Endothelial cell of umbilical vein (primary cell): ENCODE measurements at places on chromosomes 7 and 10. TPM values are rescaled to one million over a fixed set of nuclear protein-coding genes. Genes with fewer than 3 reads are reported as not detected.

The CLCN1 gene
- total RNA-seq, result not detected in 2 replicates

The INMT gene
- total RNA-seq, result not detected in 2 replicates

The FAM237B gene
- not detected in 2 replicates for total RNA-seq

The PDZD7 gene
- 0.55 and 1.6 TPM in 2 replicates for total RNA-seq

The PNLIP gene
- not detected in 2 replicates for total RNA-seq

The COL28A1 gene
- not detected in 2 replicates for total RNA-seq

The CACNA2D1 gene
- 38.6 and 42.1 TPM in 2 replicates for total RNA-seq

The OGDHL gene
- 0.58 and 1.0 TPM in 2 replicates for total RNA-seq

The RAB19 gene
- not detected in 2 replicates for total RNA-seq

The GIMAP6 gene
- 85.0 and 87.8 TPM in 2 replicates for total RNA-seq

The HTR7 gene
- total RNA-seq, result 0.09 and 0.22 TPM in 2 replicates

DNA sequence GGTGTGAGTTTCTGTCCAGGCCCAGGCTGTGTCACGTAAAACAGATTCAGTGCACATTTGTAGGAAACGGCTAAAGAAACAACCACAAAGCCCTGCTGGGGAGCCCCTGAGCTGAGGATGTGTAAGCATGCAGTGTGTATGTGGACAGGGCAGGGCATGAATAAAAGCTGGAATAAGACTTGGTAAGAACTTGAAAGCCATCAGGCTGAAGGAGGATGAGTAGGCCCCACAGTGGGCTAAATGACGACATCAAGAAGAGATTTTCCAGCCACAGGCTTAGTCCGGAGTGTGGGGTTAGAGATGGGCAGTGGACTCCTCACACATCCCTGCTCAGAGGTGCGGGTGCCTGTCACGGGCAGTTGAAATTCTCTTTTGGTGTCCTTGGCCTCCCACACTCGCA, 270.7 kb upstream of the BMPER start:
- H3K27ac ChIP-seq, result no peak overlapping the region
- H3K27me3 ChIP-seq, result no peaks in the 10 kb centered on the region
- H3K4me1 ChIP-seq, result no peaks in the 10 kb centered on the region
- DNase-seq, result no peak
- H3K4me3 ChIP-seq, result no peak overlapping the region

DNA sequence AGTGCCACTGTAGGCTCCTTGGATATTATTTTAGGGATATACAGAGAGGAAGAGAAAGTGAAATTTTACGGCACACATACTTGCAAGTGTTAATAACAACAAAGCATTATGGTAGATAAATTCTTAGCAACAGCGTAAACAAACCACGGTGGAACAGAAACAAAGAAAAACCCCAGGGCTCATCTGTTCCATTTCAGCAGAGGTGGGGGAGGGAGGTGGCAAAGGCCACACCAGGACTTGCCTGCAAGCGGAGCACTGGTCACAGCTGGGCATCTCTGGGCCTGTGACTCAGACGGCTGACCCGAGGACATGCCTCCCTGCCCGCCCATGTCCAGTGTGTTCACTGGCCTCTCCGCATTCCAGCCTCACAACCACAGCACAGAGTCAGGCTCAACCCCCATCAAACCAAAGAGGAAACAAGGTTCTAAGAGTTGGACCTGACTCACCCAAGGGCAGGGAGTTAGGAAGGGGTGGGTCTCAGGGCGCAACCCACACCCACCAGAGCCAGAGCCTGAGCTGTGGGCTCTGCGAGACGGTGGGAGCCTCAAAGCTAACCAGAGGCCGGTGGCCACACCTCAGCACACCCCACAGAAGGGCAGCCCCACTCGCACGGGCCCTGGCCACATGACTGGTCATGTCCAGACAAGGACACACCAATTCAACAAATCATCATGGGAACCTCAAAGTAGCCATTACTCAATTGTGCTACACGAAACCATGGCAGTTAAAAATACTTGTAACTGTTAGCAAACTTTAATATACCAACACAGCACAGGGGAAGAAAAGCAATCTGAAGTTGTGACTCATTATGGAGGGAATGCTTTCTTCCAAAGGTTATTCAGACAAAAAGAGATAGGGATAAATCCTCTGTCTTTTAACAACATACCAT, 10.7 kb downstream of the ESYT2 start:
- H3K36me3 ChIP-seq, result no peaks in the 10 kb centered on the region
- peak; percentile 98 for DNase-seq
- H3K27me3 ChIP-seq, result no peaks in the 10 kb centered on the region

DNA sequence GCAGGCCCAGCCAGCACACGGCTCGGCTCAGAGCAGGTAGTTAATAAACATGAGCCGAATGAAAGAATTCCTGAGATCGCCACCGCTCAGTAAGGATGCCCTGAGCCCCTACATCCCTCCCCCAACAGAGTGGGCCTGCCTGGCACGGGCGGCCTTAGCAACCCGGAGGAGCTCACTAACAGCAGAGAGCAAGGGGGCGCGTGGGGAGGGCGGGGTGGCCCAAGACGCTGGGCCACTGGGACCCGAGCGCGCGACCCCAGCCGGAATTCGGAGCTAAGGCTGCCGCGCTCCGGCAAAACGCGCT, 403 bp upstream of the ENO4 start:
- peaks cover 17% of the 10 kb centered on the region for H3K27me3 ChIP-seq
- no peak overlapping the region for H3K27ac ChIP-seq
- peaks cover 2% of the 10 kb centered on the region for H3K4me1 ChIP-seq
- H3K36me3 ChIP-seq, result no peaks in the 10 kb centered on the region
- peak overlapping the region; percentile 37 for H3K4me3 ChIP-seq
- no peak for DNase-seq

DNA sequence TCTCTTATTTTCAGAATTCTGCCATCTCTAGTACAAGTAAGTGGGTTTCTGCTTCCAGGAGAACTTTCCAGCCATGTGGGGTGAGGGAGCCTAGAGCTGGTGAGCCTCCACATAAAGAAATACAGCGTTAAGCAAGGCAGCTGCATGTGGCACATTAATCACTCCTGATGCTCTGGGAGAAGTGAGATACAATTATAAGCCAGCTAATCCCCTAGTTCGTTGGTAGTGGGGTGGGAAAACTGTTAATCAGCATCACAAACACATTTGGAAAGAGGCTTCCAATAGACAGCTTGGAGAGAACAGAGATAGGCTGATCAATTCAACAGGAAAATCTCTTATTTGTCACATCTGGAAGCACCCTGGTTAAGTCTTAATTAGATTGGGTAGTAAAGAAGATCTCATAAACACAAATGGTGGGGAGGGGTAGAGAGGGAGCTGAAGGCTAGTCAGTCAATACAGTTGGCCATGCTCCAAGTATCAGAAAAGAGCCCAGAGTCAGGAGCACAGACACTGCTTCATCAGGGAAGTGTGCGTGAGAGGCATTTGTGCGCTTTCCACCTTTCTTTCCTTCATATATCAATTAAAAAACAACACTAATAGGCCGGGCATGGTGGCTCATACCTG, 130.6 kb downstream of the SORCS1 start:
- no peaks in the 10 kb centered on the region for H3K27me3 ChIP-seq
- no peak overlapping the region for H3K27ac ChIP-seq
- H3K36me3 ChIP-seq, result no peaks in the 10 kb centered on the region
- no peak for DNase-seq

DNA sequence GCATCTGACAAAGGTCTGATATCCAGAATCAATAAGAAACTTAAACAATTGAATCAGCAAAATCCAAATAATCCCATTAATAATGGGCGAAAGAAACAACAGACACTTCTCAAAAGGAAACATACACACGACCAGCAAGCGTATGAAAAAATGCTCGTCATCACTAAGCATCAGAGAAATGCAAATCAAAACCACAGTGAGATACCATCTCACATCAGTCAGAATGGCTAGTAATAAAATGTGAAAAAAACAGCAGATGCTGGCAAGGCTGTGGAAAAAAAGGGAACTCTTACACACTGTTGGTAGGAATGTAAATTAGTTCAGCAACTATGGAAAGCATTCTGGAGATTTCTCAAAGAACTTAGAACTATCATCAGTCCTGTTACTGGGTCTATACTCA, 496.7 kb downstream of the SH2D4B start:
- DNase-seq, result no peak
- H3K36me3 ChIP-seq, result no peaks in the 10 kb centered on the region
- H3K27me3 ChIP-seq, result no peaks in the 10 kb centered on the region
- no peak overlapping the region for H3K4me3 ChIP-seq
- no peaks in the 10 kb centered on the region for H3K4me1 ChIP-seq

DNA sequence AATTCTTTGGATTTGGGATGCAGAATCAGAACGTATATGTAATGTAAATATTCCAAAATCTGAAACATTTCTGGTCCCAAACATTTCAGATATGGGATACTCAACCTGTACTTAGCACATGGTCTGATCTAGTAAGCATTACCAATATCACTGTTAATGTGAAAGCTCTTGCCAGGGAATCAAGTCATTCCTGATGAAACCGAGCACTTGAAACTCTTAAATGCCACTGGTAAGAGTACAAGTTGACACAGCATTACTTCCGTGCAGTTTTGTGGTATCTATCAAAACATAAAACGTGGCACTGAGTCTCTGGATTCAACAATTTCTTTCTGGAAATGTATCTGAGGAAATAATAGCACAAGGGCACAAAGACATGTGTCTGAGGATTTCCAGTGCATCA, 155.7 kb downstream of the RTKN2 start:
- no peak overlapping the region for H3K4me3 ChIP-seq
- peaks cover 4% of the 10 kb centered on the region for H3K4me1 ChIP-seq
- no peaks in the 10 kb centered on the region for H3K36me3 ChIP-seq
- no peak for DNase-seq
- H3K27me3 ChIP-seq, result no peaks in the 10 kb centered on the region
- H3K27ac ChIP-seq, result no peak overlapping the region

- H3K4me1 ChIP-seq, result peaks cover 8% of the 10 kb centered on the region
- no peaks in the 10 kb centered on the region for H3K27me3 ChIP-seq
- H3K27ac ChIP-seq, result no peak overlapping the region
- no peak for DNase-seq
Observed at GRCh38 chr10:125095776-125096175, 64.6 kb downstream of the CTBP2 start.

GRCh38 chr10:92014620-92015019, 91.0 kb downstream of the BTAF1 start:
- DNase-seq, result no peak
- H3K27me3 ChIP-seq, result no peaks in the 10 kb centered on the region
- H3K36me3 ChIP-seq, result peaks cover 8% of the 10 kb centered on the region
- peaks cover 4% of the 10 kb centered on the region for H3K4me1 ChIP-seq
- no peak overlapping the region for H3K4me3 ChIP-seq

- no peaks in the 10 kb centered on the region for H3K36me3 ChIP-seq
- H3K27me3 ChIP-seq, result peaks cover 84% of the 10 kb centered on the region
Observed at GRCh38 chr10:86730227-86730626, 26.2 kb upstream of the BMPR1A start.

GRCh38 chr10:78187371-78187770, 153.7 kb downstream of the RPS24 start:
- no peak overlapping the region for H3K27ac ChIP-seq
- H3K36me3 ChIP-seq, result no peaks in the 10 kb centered on the region
- H3K4me1 ChIP-seq, result no peaks in the 10 kb centered on the region
- no peak overlapping the region for H3K4me3 ChIP-seq
- H3K27me3 ChIP-seq, result no peaks in the 10 kb centered on the region

- DNase-seq, result peak; percentile 73
- no peaks in the 10 kb centered on the region for H3K36me3 ChIP-seq
- peaks cover 22% of the 10 kb centered on the region for H3K4me1 ChIP-seq
- no peak overlapping the region for H3K4me3 ChIP-seq
Observed at GRCh38 chr7:143018931-143019330, 8.0 kb downstream of the OR9A2 start.

GRCh38 chr7:154918266-154918665, 84.7 kb downstream of the PAXIP1 start:
- H3K27me3 ChIP-seq, result peaks cover 11% of the 10 kb centered on the region
- H3K4me1 ChIP-seq, result peaks cover 4% of the 10 kb centered on the region
- no peak overlapping the region for H3K4me3 ChIP-seq
- no peak overlapping the region for H3K27ac ChIP-seq
- no peaks in the 10 kb centered on the region for H3K36me3 ChIP-seq

DNA sequence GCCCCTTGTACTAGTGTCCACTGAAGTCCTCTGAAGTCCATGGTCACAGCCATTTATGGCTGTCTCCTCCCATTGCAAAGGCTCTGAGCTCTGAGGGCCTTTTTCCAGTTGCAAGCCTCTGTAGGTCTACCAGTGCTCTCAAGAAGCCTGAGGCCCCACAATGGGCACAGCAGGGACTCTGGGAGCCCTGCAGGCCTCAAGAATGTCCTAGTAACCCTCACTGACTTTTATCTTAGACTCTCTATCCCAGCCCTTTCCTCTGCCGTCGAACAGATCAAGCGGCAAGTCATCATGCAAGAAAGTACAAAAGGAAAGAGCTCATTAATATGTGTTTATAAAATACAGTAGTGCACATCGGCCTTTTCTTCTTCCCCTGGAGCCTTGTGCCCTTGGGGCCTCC, 23.4 kb downstream of the VWA2 start:
- no peak overlapping the region for H3K27ac ChIP-seq
- H3K4me3 ChIP-seq, result no peak overlapping the region
- H3K36me3 ChIP-seq, result no peaks in the 10 kb centered on the region
- H3K27me3 ChIP-seq, result no peaks in the 10 kb centered on the region

DNA sequence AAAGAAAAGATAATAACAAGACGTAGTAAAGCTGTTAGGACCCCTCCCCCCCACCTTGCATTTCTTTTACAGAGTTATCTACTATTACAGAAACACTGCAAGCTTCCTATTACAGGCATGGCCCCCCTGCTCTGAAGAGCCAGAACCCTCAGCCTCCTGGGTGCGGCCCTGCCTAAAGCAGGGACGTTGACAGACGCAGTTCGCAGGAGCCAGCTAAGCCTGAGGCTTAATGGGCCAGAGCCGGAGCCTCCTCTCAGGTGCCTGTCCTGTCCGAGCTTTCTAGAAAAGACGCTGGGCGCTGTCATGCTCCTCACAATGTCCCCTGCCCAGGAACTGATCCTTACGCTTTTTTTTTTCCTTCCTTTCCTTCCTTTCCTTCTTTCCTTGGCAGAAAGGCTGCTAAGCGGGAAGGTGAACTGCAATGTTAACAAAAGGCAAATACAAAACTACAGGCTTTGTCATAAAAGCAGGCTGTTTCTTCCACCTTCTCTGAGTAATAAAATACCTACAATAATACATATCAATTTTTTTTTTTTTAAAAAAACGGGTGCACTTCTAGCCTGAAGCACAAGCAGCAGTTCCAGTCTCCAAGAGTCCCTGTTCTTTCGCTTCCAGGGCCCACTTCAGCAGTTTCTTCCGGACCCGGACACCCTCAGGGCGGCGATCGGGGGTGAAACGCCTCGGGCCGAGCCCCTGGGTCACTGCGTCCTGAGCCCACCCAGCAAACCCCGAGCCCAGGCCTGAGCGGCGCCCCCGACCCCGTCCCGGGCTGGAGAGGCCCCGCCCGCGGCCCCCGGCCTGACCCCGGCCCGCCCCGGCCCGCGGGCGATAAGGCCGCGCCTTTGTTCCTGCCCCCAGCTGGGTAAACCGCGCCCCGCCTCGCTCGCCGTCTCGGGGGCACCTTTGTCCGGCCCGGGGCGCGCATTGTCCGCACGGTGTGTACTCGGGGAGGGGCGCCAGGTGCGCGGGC, 11.2 kb downstream of the MNX1 start:
- H3K27ac ChIP-seq, result no peak overlapping the region
- H3K27me3 ChIP-seq, result peaks cover 62% of the 10 kb centered on the region
- peak overlapping the region; percentile 22 for H3K4me3 ChIP-seq
- peaks cover 8% of the 10 kb centered on the region for H3K4me1 ChIP-seq
- no peaks in the 10 kb centered on the region for H3K36me3 ChIP-seq
